ENCODE measurements at places on chromosomes 2 and 18. TPM values are rescaled to one million over a fixed set of nuclear protein-coding genes. Genes with fewer than 3 reads are reported as not detected.

The SLC9A4 gene
- not detected for total RNA-seq

The ANKRD30BL gene
- not detected for total RNA-seq

The STAT4 gene
- 3.2 TPM for total RNA-seq

The REG3A gene
- not detected for total RNA-seq

The INHBB gene
- 20.0 TPM for total RNA-seq

The FAM124B gene
- total RNA-seq: not detected

The CIB4 gene
- 0.38 TPM for total RNA-seq

The CHRND gene
- total RNA-seq: not detected

The CAPN14 gene
- 0.03 TPM for total RNA-seq

The PSMD14 gene
- total RNA-seq: 103 TPM

The IHH gene
- 0.53 TPM for total RNA-seq

The LRRTM4 gene
- total RNA-seq: not detected

The ALKAL2 gene
- not detected for total RNA-seq

The TTL gene
- total RNA-seq: 39.9 TPM

The SLC38A11 gene
- not detected for total RNA-seq

The NEB gene
- 0.20 TPM for total RNA-seq

The UGT1A5 gene
- total RNA-seq: not detected

The CPLX4 gene
- total RNA-seq: not detected

The DNER gene
- 12.2 TPM for total RNA-seq

The NT5C1B gene
- not detected for total RNA-seq

The LAMA1 gene
- 0.06 TPM for total RNA-seq

The COL4A3 gene
- 1.6 TPM for total RNA-seq

The SP140L gene
- total RNA-seq: 3.4 TPM

The DNAJC5G gene
- not detected for total RNA-seq

The G6PC2 gene
- not detected for total RNA-seq

The RTKN gene
- 18.9 TPM for total RNA-seq

The LINC00305 gene
- total RNA-seq: not detected

The SIX2 gene
- total RNA-seq: 0.97 TPM

The CACNB4 gene
- 0.08 TPM for total RNA-seq

The NDC80 gene
- total RNA-seq: 12.8 TPM

The TXNDC2 gene
- total RNA-seq: 0.45 TPM

The PTH2R gene
- not detected for total RNA-seq

The MERTK gene
- 1.9 TPM for total RNA-seq

The ASPRV1 gene
- total RNA-seq: 0.23 TPM

The KHK gene
- total RNA-seq: 10.4 TPM

The LBX2 gene
- total RNA-seq: 3.0 TPM

The AQP12B gene
- not detected for total RNA-seq

The MAL gene
- total RNA-seq: 0.12 TPM

The C2orf78 gene
- total RNA-seq: not detected

The FAM98A gene
- 52.9 TPM for total RNA-seq

The TTC21B gene
- 5.9 TPM for total RNA-seq

The VWC2L gene
- not detected for total RNA-seq

The OSR1 gene
- total RNA-seq: 6.6 TPM

The FAM110C gene
- total RNA-seq: 0.14 TPM

The RFX8 gene
- not detected for total RNA-seq

The SCN7A gene
- not detected for total RNA-seq

The TPO gene
- not detected for total RNA-seq

The CCDC141 gene
- total RNA-seq: not detected

The UGT1A3 gene
- total RNA-seq: not detected
